SK-N-SH (cell line): ENCODE measurements at places on chromosomes 12 and 14. TPM values are rescaled to one million over a fixed set of nuclear protein-coding genes. Genes with fewer than 3 reads are reported as not detected.

DNA sequence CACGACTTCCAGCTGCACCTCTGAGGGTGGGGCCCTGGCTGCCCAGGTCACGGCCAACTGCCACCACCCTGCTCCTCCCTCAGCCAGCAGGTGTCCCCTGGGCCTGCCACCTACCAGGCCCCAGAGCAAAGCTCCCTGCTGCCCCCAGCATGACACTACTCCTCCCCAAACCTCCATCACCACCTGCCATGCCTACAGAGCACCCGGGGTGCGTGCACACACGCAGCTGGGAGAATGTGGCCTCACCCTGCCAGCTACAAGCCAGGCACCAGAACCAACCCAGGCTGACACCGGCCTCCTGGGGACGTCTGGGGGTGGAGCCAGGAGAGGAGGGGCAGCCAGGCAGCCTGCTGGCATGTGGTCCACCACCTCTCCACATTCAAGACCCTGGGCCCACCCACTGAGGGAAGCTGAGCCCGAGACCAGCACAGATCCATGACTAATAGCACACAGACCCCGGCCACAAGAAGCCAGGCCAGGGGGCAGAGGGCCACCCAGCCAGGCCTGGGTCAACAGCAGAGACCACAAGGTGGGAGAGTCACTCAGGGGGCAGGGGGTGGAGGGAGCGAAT, 3.4 kb downstream of the JAG2 start:
- no peak for DNase-seq
- no peak overlapping the region for H3K27ac ChIP-seq
- peaks cover 9% of the 10 kb centered on the region; the same call in 1 of the 2 replicates for H3K27me3 ChIP-seq
- no peaks in the 10 kb centered on the region for H3K36me3 ChIP-seq

- H3K27ac ChIP-seq, result no peak overlapping the region
- peaks cover 24% of the 10 kb centered on the region; the same call in 1 of the 2 replicates for H3K4me1 ChIP-seq
- H3K27me3 ChIP-seq, result no peaks in the 10 kb centered on the region
- H3K4me3 ChIP-seq, result no peak overlapping the region
- no peak for DNase-seq
Measured at GRCh38 chr12:103820361-103820760, 20.7 kb downstream of the NT5DC3 start.

DNA sequence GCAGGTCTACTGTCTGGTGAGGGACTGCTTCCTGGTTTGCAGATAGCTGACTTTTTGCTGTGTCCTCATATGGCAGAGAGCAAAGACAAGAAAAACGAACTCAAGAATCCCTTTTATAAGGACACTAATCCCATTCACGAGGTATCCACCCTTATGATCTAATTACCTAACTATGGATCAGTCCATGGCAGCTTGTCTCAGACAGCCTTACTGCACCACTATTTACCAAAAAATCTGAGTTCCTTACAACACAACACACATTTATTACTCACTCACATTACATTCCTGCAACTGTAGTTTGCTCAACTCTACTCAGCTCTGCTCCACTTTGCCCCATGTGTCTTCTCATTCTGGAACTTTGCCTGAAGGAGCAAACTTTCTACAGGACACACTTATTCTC, 10.1 kb upstream of the SLC6A15 start:
- no peak overlapping the region for H3K27ac ChIP-seq
- H3K4me3 ChIP-seq, result no peak overlapping the region
- no peak for DNase-seq
- no peaks in the 10 kb centered on the region for H3K27me3 ChIP-seq
- no peaks in the 10 kb centered on the region for H3K36me3 ChIP-seq
- H3K4me1 ChIP-seq, result no peaks in the 10 kb centered on the region

- no peak overlapping the region for H3K27ac ChIP-seq
- H3K4me1 ChIP-seq, result no peaks in the 10 kb centered on the region
- H3K4me3 ChIP-seq, result no peak overlapping the region
- H3K36me3 ChIP-seq, result no peaks in the 10 kb centered on the region
- H3K27me3 ChIP-seq, result no peaks in the 10 kb centered on the region
Measured at GRCh38 chr12:41967668-41968500, 176.8 kb downstream of the GXYLT1 start.

DNA sequence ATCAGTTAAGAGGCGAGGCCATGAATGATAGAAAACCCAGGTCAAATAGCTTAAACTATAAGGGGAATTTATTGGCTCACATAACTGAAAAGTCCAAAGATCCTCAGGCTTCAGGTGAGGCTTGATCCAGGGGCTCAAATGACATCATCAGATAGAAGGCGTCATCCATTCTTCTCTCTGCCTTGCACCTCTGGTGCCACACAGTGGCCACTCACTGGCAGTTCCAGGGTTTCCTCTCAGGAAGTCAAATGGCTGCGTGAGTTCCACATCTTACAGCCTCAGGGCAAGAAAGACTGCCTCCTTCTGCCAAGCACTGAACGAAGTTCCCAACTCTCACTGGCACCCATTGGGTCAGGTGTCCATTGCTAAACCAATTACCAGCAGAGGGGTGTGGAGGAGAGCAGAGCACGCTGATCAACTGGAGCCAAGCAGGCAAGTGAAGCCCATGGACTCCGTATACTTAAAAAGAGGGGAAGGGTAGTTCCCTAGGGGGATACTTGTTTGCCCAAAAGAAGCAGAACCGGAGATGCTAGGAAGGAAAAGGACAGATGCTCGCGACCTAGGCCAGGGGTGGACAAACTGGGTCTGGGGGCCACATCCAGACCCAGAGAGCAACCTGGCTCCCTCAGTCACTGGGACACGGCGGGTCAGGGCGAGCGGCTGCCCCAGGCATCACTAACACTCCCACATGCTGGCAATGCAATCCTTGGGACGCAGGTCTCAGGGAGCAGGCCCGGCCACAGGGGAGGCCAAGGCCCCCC, 69.3 kb downstream of the SERPINA3 start:
- H3K27me3 ChIP-seq, result no peaks in the 10 kb centered on the region
- H3K27ac ChIP-seq, result no peak overlapping the region
- peak; percentile 59 for DNase-seq
- peaks cover 5% of the 10 kb centered on the region; the same call in 1 of the 2 replicates for H3K4me1 ChIP-seq
- H3K36me3 ChIP-seq, result no peaks in the 10 kb centered on the region
- H3K4me3 ChIP-seq, result no peak overlapping the region

DNA sequence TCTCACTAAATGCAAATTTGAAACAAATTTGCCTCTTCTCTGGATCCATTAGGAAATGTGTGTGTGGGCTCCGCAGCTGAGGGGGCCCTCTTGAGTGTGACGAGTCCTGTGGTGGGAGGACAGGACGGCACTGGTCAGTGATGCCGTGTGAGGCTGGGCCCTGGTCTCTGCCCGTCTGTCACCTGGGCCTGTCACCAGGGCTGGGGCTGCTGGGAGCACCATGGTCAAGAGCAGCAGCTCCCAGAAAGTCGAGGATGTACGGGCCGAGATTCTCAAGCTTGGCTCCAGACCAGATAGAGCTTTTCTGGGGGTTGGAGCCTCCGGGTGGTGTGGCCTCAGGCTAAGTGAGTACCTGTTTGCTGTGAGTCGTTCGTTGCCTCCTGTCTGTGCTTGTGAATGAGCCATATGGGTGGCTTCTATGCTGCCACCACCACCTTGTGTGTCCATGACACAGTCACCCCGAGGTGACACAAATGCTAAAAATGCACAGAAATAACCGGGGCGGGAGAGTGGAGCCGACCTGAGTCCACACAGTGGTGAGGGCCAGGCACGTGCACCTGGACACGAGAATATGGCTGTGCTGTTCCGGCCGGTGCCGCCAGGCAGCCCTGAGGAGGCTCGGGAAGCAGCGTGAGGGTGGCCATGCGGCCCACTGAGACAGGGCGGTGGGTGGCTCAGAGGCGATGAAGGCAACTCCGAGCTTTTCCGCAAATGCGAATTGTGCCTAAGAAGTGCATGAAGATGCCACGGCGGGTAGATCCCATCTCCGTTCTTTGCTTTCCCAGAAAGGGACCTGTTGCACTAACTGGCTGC, 8.7 kb downstream of the PGAM5 start:
- H3K4me1 ChIP-seq, result no peaks in the 10 kb centered on the region
- peaks cover 54% of the 10 kb centered on the region; the same call in 1 of the 2 replicates for H3K36me3 ChIP-seq
- H3K4me3 ChIP-seq, result no peak overlapping the region
- H3K27me3 ChIP-seq, result no peaks in the 10 kb centered on the region

DNA sequence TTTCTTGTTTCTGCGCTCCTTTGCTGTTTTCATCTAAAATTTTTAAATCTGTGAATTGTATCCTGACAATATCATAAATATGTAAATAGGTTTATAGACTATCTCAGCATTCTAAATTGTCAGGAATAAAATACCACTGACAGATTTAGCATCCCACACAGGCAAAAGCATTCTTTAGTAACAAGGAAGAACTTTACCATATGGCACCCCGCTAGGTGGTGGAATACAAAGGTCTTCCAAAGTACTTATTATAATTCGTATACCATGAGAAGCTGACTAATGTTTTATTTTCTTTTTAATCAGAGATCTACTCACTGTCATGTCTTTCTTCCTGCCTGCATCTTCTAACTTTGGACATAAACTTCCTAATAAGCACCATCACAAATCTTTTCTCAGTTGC, 328.8 kb upstream of the NOVA1 start:
- no peaks in the 10 kb centered on the region for H3K36me3 ChIP-seq
- no peak overlapping the region for H3K27ac ChIP-seq
- no peak for DNase-seq
- no peaks in the 10 kb centered on the region for H3K27me3 ChIP-seq
- H3K4me3 ChIP-seq, result no peak overlapping the region

DNA sequence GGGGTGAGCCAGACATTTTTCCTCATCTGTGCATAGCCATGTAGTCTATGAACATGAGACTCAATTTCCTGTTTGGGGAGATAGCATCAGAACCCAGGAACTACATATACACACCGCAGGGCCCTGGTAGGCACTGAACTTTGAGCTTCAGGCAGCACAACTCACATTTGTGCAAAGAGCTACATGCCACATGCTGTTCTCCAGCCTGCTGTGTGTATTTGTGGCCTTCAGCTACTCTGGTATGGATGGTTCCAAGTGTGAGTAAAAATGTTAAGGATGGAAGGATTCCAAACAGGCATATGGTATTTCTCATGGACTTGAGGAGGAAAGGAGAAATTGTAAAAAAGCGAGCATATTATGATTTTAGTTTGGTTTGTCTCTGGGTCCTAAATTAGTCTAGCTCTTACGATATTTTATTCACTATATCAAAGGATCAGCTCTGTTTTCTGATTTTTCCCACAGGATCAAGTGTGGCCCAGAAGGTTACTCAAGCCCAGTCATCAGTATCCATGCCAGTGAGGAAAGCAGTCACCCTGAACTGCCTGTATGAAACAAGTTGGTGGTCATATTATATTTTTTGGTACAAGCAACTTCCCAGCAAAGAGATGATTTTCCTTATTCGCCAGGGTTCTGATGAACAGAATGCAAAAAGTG, 422.4 kb upstream of the OR4E1 start:
- H3K36me3 ChIP-seq, result no peaks in the 10 kb centered on the region
- no peak overlapping the region for H3K4me3 ChIP-seq
- H3K4me1 ChIP-seq, result no peaks in the 10 kb centered on the region
- no peak overlapping the region for H3K27ac ChIP-seq
- no peaks in the 10 kb centered on the region for H3K27me3 ChIP-seq

- no peaks in the 10 kb centered on the region for H3K27me3 ChIP-seq
- no peak overlapping the region for H3K4me3 ChIP-seq
- H3K27ac ChIP-seq, result no peak overlapping the region
- no peaks in the 10 kb centered on the region for H3K36me3 ChIP-seq
- DNase-seq, result no peak
Measured at GRCh38 chr14:51087031-51087441, 7.9 kb downstream of the TRIM9 start.

GRCh38 chr14:74566174-74567141, 45.6 kb downstream of the LTBP2 start:
- no peaks in the 10 kb centered on the region for H3K27me3 ChIP-seq
- H3K36me3 ChIP-seq, result peaks cover 14% of the 10 kb centered on the region; the same call in 1 of the 2 replicates
- H3K4me1 ChIP-seq, result peaks cover 40% of the 10 kb centered on the region
- no peak overlapping the region for H3K4me3 ChIP-seq
- DNase-seq, result no peak
- H3K27ac ChIP-seq, result peak overlapping the region; percentile 39

Gene TRIM9
- polyA plus RNA-seq, result 3.9 and 4.2 TPM in 2 replicates

GRCh38 chr14:33685698-33686097, 265.2 kb downstream of the EGLN3 start:
- peaks cover 37% of the 10 kb centered on the region for H3K4me1 ChIP-seq
- no peaks in the 10 kb centered on the region for H3K36me3 ChIP-seq
- no peaks in the 10 kb centered on the region for H3K27me3 ChIP-seq
- DNase-seq, result no peak
- H3K4me3 ChIP-seq, result no peak overlapping the region

Gene NGB
- polyA plus RNA-seq, result not detected in 2 replicates

GRCh38 chr14:31326111-31326510, 94.2 kb downstream of the HEATR5A start:
- H3K27me3 ChIP-seq, result no peaks in the 10 kb centered on the region
- H3K4me1 ChIP-seq, result no peaks in the 10 kb centered on the region
- no peak overlapping the region for H3K27ac ChIP-seq
- H3K4me3 ChIP-seq, result no peak overlapping the region

- H3K4me1 ChIP-seq, result no peaks in the 10 kb centered on the region
- no peak overlapping the region for H3K4me3 ChIP-seq
- no peak for DNase-seq
- no peak overlapping the region; the same call in 1 of the 2 replicates for H3K27ac ChIP-seq
- no peaks in the 10 kb centered on the region for H3K27me3 ChIP-seq
Measured at GRCh38 chr14:80315681-80316080, 104.4 kb upstream of the DIO2 start.

GRCh38 chr12:27785882-27786570, 6.0 kb upstream of the MANSC4 start:
- H3K4me1 ChIP-seq, result peaks cover 12% of the 10 kb centered on the region
- DNase-seq, result no peak
- H3K36me3 ChIP-seq, result peaks cover 34% of the 10 kb centered on the region
- no peaks in the 10 kb centered on the region for H3K27me3 ChIP-seq
- H3K27ac ChIP-seq, result no peak overlapping the region
- no peak overlapping the region for H3K4me3 ChIP-seq

Gene PUS7L
- polyA plus RNA-seq, result 1.8 and 2.6 TPM in 2 replicates

- DNase-seq, result no peak
- no peak overlapping the region for H3K4me3 ChIP-seq
- peaks cover 6% of the 10 kb centered on the region; the same call in 1 of the 2 replicates for H3K4me1 ChIP-seq
- no peaks in the 10 kb centered on the region for H3K27me3 ChIP-seq
Measured at GRCh38 chr12:42445891-42446290, 119.9 kb downstream of the PPHLN1 start.

- H3K36me3 ChIP-seq, result no peaks in the 10 kb centered on the region
- no peak for DNase-seq
- H3K27ac ChIP-seq, result no peak overlapping the region
- H3K4me1 ChIP-seq, result no peaks in the 10 kb centered on the region; the same call in 1 of the 2 replicates
- no peak overlapping the region; the same call in 1 of the 2 replicates for H3K4me3 ChIP-seq
- H3K27me3 ChIP-seq, result no peaks in the 10 kb centered on the region
Measured at GRCh38 chr14:47917344-47917954, 242.0 kb upstream of the MDGA2 start.

DNA sequence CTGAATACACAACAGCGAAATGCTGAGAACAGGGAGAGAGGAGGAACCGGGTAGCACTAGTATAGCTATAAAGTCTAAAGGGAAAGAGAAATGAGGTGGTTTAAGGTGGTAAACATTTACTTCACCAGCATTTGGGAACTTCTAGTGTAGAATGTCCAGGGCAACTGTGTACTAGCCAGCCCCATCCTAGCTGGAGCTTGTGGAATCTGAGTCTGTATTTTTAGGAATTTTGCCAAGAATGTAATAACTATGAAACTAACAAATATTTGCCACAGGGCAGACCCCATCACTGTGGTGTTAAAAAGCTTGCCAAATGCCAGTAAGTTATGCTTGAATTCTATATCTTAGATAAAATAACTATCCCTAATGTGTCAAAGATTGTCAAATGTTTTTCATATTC, 398.9 kb upstream of the MIS18BP1 start:
- H3K4me3 ChIP-seq, result no peak overlapping the region
- H3K27ac ChIP-seq, result no peak overlapping the region
- H3K4me1 ChIP-seq, result no peaks in the 10 kb centered on the region
- no peaks in the 10 kb centered on the region for H3K36me3 ChIP-seq
